ENCODE measurements at places on chromosomes 5 and 9. TPM values are rescaled to one million over a fixed set of nuclear protein-coding genes. Genes with fewer than 3 reads are reported as not detected.

UBAP1 gene
- 73.2 TPM for total RNA-seq

PCDHB5 gene
- total RNA-seq: not detected

LIFR gene
- not detected for total RNA-seq

IL3 gene
- total RNA-seq: not detected

ADAM19 gene
- total RNA-seq: 6.5 TPM

OBP2B gene
- not detected for total RNA-seq

FBLL1 gene
- total RNA-seq: not detected

ZNF883 gene
- total RNA-seq: 0.53 TPM

TRIM36 gene
- total RNA-seq: not detected

DNA sequence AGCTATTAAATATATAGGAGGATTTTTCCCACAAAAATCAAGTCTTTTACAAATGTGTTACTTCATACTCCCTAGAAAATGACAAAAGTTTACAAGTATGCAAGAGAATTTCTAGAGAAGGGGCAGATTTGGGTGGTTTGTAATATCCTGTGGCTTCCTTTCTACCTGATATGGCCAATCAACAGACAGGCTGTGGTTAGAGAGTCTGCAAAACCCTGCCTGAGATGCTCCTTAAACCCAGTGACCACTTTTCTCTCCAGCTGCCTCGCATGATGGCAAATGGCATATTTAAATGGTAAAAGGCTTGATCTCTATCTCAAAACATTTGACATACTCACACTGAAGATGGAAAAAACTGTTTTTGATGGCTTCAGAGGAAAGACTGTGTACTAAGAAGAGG is 550.1 kb upstream of the ZNF462 start:
- DNase-seq: peak; percentile 24

GRCh38 chr5:110542949-110543348 is 183.5 kb downstream of the TMEM232 start:
- DNase-seq: no peak

- no peak for DNase-seq
Observed at GRCh38 chr9:94085062-94085639, 887 bp downstream of the PTPDC1 start.

DNA sequence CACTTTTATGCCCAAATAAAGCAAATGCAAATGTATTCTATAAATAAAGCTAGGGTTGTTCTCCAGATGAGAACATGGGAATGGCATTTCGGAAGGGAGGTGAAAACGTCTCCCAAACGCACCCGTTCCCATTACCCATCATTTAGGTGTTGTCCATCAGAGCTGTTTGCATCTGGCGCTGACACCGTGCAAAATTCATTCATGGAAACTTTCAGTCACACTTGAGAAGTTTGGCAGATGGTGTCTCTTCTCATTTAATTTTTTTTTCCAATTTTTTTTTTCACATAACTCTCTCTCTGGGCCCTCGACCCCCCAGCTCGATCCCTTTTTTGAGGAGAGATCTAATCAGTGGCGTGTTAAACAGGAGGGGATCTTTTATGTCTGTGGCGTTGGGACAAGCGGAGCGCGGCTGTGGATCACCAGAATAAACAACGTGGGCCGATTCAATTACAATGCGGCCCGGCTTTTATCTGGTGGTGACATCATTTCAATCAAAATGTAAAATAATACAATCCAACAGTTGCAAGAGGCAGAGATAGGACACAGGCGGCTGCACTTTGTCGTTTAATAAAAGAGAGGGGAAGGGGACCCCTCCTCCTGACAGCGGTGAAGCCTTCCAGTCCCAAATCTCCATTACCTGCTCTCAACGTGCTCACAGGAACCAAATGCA is 246.1 kb upstream of the IRX4 start:
- no peak for DNase-seq

DNA sequence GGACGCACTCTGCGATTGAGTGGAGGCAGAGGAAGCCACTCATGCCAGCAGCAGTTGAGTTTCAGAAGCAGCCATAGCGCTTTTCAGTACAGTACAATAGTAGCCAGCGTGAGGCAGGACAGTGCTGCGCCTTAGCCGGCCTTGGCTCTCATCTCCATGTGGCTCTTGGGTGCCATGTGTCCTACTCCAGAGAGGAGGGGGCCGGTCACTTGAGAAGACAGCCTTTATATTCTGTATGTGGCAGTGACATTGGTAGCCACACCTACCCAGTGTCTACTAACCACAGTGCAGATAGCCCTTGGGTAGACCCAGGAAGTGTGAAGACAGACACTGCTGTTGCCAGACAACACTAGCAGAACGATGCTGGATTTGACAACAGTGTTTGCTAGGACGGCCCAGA is 42.3 kb downstream of the FAM78A start:
- no peak for DNase-seq

- no peak for DNase-seq
Observed at GRCh38 chr5:73705364-73705763, 79.4 kb downstream of the ARHGEF28 start.

DNA sequence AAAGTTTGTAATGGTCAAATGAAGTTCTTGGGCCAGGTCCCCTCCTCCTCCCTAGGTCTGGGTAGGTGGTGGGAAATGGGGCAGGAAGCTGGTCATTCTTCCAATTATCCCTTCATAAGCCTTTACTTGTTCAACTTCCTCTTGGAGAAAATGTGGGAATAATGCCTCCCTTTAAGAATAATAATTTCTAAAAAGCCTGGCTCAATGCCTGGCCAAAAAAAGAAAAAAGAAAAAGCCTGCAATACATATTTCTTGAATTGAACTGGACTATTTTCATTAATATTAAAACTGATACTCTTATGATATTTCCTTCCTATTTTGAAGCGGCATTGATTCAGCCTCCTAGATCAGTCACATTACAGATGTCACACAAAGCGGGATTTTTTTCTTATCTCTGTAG is 600.9 kb downstream of the CCDC171 start:
- DNase-seq: no peak

GRCh38 chr5:179900206-179900605 is 7.5 kb downstream of the TBC1D9B start:
- no peak for DNase-seq

DNA sequence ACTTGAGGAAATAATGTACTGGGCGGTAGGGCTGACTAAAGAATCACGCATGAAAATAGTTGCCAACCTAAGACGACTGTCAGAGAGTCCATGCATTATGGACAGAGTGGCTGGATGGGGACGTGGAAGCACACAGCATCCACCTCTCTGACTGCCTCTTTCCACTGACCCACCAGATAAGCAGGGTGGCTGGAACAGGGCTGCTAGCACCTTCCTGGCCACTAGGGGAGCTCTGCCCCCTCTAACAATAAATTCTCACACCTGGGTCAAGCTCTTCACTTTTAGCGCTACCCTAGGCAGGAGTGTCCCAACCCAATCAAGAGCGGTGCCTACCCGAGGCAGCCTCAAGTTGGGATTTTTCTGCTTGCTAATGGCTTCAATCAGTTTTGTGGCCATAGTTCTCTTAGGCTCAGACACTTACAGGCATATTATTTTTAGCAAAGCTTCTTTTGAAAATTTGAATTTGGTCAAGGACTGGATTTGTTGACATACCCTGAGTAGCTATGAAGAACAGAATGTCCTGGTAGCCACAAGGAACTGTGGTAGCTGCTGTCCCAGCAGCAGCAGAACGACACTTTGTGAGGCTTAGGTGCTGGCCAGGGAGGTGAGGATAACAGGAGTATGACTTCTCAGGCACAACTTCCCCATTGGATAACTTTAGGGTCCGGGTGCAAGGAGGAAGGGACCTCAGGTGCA is 6.9 kb upstream of the TPM2 start:
- peak; percentile 60 for DNase-seq

GRCh38 chr9:89649039-89649691 is 44.4 kb downstream of the GADD45G start:
- DNase-seq: no peak

DNA sequence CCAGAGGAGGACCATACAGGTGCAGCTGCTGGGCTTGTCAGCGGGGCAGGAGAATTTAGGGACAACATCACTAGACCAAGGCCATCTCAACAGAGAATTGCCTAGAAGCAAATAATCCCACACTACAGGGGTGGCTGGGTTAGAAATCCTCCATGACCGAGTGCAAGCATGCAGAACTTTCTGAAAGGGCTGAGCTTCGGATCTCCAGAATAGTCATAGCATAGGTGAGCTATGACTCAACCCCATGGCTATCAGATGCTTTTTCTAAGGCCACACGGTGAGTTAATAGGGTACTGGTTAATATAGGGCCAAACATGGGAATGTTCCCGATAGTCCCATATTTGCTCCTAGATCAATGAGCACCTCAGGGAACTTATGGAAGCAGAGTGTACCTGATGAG is 4.2 kb downstream of the KCNIP1 start:
- DNase-seq: no peak

GRCh38 chr5:59769041-59769360 is 124.5 kb downstream of the PDE4D start:
- no peak for DNase-seq

DNA sequence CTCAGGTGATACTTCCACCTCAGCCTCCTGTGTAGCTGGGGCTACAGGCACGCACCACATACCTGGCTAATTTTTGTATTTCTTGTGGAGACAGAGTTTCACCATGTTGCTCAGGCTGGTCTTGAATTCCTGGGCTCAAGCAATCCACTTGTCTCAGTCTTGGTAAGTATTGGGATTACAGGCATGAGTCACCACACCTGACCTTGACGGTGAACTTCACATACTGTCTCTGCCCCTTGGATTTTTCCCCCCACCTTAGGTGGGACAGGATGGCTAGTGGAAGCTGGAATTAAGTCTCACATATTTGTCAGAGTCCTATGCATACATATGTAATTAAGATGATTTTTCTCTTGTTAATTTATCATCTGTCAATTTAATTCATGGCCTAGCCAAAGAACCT is 20.9 kb upstream of the RFK start:
- no peak for DNase-seq

DNA sequence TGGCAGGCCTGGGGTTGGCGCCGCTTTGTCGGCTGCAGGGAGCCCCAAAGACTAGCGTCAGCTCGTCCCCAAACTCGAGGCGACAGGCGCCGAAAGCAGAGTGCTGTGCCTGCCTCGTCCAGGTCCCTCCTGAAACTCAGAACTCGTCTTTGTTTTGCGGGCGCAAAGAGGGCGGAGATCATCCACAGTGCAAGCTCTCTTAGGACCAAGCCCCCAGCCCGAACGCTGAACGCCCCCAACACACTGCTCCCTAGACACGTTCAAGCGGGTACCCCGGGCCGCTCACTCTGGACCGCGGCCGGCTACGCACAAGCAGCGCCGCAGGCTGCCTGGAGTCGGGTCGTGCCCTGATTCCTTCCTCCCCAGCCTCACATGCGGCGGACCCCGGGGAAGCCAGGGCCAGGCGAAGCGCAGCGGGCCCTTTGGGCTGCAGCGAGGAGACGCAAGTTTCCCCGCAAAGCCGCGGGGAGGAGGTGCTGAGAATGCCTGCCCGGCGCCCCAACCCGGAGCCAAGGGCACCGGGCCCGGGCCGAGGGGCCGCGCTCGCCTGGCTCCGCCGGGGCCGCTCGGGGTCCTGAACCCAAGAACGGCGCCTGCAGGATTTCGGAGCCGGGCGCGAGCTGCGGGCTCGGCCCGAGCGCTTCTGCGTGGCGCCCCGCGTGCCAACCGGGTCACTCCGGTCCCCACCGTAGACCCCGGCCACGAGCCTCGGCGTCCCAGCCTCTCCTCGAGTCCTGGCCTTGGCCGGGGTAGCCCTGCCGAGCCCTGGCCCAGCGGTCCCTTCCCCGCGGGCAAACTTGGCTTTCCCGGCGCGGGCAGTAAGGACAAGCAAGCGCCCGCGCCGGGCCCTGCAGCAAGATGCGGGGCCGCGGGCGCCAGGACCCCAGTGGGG is 738 bp downstream of the FSTL4 start:
- DNase-seq: no peak

DNA sequence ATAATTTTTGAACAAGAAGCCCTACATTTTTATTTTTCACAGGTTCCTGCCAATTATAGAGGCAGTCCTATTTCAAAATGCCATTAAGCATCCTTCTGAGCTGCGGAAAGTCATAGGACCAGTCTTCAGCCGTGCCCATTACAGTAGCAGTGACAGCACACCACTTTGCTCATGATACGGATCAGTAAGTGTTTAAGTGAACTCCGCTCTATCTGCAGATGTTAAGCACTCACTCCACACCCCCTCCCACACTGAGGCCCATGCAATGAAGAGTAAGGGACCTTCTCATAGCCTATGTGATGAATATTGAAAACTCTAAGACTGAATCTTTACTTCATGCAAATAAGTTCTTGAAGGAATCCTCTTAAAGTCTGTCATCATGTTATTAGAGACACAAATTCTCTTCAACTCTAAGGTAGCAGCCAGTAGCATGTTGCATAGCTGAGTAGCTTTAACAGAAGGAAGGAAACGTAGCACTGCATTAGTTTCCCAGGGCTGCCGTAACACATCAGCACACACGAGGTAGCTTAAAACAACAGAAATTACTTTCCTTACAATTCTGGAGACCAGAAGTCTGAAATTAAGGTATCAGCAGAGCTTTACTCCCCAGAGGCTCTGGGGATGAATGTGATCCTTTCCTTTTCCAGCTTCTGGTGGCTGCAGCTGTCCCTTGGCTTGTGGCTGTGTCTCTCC is 20.3 kb upstream of the TAF11L2 start:
- DNase-seq: no peak

DNA sequence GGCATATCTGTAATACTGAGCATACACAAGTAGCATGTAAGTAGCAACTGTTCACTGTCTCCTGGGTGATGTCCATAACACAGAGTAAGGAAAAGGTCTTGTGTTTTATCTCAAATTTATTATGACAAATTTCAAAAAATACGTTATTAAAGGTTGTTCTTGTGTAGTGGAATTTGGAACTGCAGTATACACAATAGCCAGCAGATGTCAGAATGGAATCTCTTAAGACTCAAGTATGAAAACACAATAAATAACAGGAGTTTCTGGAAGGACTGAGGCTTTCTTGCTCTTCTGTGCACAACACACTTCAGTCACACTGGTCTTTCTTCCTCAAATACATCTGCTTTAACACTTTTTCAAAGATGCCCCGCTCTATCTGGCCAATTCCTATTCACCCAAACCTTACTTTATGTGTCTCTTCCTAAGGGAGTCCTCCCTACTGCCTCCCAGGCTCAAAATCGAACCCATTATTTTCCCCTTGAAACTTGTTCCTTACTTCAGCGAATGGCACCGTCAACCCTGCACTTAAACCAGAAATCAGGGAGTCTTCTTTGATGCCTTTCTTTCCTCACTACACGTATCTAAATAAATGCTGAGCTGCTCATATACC is 6.5 kb upstream of the FBXO10 start:
- DNase-seq: no peak

- no peak for DNase-seq
Observed at GRCh38 chr5:34684281-34684979, 28.3 kb downstream of the RAI14 start.

GRCh38 chr9:100534401-100534800 is 43.5 kb upstream of the CAVIN4 start:
- DNase-seq: no peak

- no peak for DNase-seq
Observed at GRCh38 chr9:116430849-116431248, 256.3 kb upstream of the TRIM32 start.

GRCh38 chr5:60492958-60493357 is 207.0 kb downstream of the DEPDC1B start:
- DNase-seq: no peak

DNA sequence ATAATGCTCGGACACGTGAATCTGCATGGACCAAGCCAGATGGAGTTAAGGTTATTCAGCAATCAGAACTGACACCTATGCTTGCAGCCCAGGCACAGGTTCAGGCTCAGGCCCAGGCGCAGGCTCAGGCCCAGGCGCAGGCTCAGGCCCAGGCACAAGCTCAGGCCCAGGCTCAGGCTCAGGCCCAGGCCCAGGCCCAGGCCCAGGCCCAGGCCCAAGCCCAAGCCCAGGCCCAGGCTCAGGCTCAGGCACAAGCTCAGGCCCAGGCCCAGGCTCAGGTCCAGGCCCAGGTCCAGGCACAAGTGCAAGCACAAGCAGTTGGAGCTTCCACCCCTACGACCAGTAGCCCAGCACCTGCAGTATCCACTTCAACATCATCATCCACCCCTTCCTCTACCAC is 11.8 kb downstream of the TCERG1 start:
- no peak for DNase-seq
